ENCODE measurements at places on chromosomes 16 and 17. TPM values are rescaled to one million over a fixed set of nuclear protein-coding genes. Genes with fewer than 3 reads are reported as not detected.

The KRT39 gene
- polyA plus RNA-seq, result not detected

The KRTAP2-1 gene
- not detected for polyA plus RNA-seq

- DNase-seq, result no peak
Observed at GRCh38 chr17:13194887-13195286, 177.1 kb upstream of the ELAC2 start.

DNA sequence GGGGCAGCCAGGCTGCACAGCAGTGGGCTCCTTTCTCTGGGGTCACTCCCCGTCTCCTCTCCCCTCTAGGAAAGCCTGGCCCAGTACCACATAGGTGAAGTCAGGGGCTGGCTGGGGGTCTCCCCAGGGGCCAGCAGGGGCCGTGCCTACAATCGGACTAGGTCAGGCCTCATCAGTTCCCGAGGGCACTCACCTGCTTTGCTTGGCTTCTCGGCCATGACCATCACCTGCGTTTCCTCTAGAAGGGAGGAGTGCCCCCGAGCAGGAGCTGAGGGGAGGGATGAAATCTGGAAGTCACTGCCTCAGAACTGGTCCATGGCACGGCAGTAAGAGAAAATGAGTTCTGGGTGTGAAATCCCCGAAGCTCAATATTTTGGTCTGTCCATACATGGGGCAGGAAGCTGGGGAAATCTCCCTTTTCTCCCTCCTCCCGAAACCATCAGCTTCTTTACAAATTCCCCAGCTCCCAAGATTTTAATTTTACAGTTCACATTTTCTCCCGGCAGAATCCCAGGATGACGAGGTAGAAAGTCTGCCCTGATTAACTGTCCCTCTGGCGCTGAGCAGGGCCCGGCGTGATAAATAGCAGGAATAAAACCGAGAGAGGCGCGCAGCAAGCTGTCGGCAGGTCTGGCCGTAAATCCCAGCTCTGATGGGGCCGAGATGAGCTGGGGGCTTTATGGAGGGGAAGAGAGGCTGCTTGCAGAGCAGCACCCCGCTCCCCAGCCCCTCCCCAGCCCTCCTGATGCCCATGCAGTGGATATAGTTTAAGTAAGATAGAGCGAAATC is 172.1 kb downstream of the RBFOX3 start:
- no peak for DNase-seq

GRCh38 chr17:69577098-69577497 is 162.6 kb downstream of the MAP2K6 start:
- DNase-seq, result no peak

DNA sequence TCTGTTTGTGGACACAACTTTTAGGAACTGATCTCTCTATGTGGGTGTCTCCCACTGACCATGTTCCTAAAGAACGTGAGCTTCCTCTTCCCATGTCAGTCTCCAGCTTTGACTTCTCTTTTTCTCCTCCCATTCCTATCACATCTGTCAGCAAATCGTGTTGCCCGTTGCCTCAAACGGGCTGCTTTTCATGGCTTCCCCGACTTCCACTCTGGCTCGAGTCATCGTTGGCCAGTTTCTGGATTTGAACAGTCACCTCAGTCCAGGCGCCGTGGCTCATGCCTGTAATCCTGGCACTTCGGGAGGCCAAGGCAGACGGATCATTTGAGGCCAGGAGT is 5.4 kb downstream of the ABCC1 start:
- no peak for DNase-seq

DNA sequence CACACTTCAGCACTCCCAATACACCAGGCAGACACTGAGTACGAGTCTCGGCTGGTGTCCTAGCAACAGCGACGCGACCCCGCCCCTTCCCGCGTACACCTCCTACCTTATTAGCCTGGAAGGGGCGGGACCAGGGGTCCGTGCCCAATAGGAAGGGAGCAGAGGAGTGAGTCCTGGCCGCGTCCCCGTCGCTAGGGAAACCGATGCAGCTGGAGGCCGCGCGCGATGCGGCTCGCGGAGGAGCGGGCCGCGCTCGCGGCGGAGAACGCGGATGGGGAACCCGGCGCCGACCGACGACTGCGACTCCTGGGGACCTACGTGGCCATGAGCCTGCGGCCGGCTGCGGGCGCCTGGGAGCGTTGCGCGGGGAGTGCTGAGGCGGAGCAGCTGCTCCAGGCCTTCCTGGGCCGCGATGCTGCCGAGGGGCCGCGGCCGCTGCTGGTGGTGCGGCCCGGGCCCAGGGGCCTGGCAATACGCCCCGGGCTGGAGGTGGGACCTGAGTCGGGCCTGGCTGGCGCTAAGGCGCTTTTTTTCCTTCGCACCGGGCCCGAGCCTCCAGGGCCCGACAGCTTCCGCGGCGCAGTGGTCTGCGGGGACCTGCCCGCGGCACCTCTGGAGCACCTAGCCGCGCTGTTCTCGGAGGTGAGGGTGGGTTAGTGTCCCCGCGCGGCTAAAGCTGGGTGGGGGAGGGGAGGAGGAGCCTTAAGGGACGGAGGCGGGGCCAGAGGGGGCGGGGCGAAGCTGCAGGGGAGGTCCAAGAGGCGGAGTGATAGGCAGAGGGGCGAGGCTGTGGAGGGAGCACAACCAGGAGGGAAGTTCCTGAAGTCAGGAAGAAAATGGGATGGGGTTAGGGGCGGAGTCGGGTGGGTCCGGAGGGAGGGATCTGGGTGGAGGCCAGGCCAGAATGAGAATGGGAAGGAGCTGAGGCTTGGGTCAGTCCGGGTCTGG is at the start of gene DNAH9:
DNAH9 (plus strand) TSS at position 197 of the 948 bp plus-strand sequence; CDS start at position 226, 29 bp downstream.
- peak; percentile 92 for DNase-seq

GRCh38 chr16:70730031-70730430 is 44.2 kb upstream of the MTSS2 start:
- no peak for DNase-seq
